ENCODE measurements at places on chromosomes 5 and 9.
A peak's percentile ranks its signal among the peaks of the same experiment; 100 is the strongest.

DNA sequence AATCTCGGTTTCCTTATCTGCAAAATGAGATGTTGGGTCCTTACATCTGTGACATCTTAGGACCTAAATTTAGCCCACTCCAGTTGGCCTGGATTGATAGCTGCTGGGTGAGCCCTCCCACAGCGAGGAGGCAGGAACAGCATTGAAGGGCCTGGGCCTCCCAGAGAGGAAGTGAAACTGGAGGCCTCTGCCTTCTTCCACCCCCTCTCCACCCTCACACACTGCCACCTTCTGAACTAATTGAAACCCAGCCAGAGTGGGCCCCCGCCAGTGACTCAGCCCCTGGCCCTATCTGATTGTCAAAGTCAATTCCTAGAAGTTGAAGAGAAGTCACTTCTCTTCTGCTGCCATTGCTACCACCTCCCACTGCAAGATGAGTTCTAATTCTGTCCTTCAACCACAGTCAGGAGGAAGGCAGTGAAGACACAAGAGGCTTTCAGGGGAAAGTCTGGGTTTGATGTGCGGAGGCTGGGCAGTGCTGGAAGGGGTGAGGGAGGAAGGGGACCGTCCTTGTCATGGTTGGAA is 55.2 kb upstream of the NEK6 start:
- peak; percentile 39 for DNase-seq

GRCh38 chr5:64628901-64629300 is 61.4 kb upstream of the SHISAL2B start:
- no peak for DNase-seq

GRCh38 chr5:160442824-160443431 is 21.3 kb downstream of the PTTG1 start:
- no peak for DNase-seq

DNA sequence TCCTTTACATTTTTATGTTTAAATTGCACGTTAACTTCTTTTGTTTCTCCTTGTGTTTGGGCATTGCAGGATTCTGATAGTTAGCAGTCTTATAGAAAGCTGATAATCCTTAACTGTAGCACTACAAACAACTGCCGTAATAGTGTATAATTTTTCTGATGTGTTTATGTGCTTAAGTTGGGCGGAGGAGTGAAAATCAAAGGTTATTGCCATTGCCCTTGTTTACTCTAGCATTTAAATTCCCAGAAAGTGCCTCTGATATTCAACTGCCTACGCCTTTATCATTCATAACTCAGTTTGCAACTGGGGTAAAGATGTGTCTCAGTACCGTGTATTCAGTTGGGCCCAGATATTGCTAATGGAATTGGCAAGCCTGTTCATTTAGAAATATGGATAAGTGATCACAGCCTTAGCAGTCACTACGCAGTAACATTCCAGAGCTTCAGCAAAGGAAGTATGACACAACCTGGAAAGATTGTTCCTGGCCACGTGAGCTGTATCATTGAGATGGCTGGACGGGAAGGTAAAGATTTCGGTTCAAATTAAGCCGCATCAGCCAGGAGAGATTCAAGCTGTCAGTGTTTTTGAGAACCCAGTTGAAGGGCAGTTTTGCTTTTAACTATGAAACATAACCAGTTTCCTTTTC is 28.1 kb upstream of the LRRTM2 start:
- DNase-seq: no peak

- DNase-seq: no peak
These were observed 860.9 kb downstream of the TAF11L14 start for GRCh38 chr5:18495157-18495556.

DNA sequence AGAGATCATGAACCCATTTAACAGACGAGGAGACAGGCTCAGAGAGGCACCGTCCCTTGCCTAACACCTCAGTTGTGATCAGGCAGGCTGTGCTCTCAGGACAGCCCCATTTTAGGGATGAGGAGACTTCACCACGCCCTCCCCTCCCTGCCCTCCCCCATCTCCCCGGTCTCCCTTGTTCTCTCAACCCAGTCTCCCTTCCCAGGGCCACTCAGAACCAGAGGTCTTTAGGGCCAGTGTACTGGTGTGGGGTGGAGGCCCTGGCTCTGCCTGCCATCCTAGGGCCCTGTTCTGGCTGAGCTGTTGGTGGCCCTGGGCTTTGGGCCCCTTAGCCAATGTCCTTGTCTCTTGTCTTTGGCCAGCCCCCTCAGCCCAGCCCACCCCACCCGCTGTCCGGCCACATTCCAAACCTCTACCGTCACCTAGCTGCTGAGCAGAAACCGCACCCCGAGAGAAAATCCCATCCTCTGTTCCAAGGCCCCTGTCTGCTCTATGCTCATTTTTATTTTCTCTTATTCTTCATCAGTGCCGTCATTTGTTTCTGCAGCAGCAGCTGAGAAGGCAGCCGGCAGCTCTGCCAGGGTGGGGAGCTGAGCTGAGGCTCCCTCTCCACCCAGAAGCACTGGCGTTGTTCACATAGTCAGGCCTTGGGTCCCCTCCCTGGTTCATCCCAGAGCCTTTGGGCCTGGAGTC is 33.9 kb downstream of the OLFML2A start:
- DNase-seq: no peak

GRCh38 chr9:122991370-122991830 is 42.1 kb upstream of the GPR21 start:
- DNase-seq: peak; percentile 45

DNA sequence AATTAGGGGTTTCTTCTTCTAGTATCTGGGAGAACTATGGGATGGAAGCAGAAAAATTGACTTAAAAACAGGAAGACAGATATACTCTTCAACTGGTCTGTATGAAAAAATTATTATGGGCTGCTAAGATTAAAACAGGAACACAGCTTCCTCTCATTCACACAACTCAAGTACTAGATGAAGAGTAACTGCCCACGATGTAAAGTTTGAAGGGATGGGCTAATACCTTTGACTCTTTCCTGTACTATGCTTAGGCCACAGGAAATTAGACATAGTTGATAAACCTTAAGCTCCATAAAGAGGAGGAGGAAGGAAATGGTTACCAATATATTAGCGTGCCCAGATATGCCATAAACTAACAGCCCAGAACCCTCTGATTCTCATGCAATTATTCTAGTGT is 88.6 kb downstream of the ANKRD31 start:
- DNase-seq: no peak

GRCh38 chr9:112044186-112044585 is 130.9 kb downstream of the SUSD1 start:
- DNase-seq: no peak

GRCh38 chr5:149260761-149261160 is 10.9 kb upstream of the AFAP1L1 start:
- DNase-seq: no peak

DNA sequence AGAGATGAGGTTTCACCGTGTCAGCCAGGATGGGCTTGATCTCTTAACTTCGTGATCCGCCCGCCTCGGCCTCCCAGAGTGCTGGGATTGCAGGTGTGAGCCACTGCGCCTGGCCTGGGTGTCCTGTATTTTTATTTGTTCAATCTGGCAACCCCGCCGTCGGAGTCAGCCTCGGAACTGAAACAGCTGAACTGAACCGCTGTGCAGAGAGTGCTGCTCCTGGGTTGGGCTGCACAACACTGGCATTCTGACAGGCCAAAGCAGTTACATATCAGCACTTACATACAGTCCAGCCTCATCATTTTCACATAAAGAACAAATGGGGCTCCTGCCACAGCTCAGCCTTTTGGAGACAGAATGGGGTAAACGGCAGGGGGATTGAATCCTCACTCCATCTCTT is 185.6 kb downstream of the C9orf50 start:
- no peak for DNase-seq

DNA sequence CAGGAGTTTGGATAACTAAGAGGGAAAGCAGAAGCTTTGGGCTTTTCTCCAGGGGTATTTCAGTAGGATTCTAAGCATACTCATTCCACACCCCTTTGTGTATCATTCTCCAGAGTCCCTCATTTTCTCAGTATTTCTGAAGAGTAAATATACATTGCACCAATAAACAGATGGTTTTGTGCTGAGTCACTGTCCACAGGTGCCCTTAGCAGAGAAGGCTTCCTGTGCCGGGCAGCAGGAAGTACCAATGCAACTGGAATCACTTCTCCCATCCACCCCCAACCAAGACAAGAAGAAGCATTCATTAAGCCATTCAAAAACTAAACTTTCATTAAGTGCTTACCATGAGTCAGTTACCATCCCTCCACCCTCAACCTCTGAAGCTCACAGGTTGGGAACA is 3.6 kb upstream of the CCNJL start:
- no peak for DNase-seq

DNA sequence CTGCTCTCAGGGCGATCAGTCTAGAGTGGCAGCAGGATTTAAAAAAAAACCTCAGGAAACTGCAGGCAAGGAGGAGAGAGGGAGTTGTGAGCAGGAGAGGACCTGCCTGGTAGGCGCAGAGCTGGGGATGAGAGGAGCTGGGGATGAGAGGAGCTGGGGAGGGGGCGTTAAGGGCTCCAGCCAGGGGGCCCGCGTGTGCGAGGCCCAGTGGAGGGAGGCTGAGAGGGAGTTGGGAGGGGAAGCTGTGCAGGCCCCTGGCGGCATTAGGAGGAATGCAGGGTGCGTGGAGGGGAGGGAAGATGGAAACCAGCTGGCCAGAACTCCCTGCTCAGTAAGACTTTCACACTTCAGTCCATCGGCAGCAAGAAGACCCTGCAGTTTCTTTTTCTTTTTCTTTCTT is 45.2 kb upstream of the HMCN2 start:
- no peak for DNase-seq

DNA sequence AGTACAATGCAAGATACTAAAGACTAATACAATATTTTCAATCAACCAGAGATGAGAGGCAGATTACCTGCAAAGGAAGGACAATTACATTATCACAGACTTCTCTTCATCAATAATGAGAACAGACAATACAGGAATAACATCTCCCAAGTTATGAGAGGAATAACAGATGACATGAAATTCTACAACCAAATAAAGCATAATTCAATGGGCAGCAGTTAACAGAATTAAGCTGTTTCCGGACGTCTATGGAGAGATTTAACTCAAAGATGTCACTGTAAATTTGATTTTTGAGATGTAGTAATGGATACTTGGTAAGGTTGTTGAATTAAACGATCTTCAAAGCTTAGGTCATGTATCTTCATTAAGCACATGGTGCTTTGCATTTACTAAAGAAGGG is 19.8 kb upstream of the PARP8 start:
- DNase-seq: no peak

GRCh38 chr5:141657404-141657803 is 6.2 kb upstream of the FCHSD1 start:
- no peak for DNase-seq

DNA sequence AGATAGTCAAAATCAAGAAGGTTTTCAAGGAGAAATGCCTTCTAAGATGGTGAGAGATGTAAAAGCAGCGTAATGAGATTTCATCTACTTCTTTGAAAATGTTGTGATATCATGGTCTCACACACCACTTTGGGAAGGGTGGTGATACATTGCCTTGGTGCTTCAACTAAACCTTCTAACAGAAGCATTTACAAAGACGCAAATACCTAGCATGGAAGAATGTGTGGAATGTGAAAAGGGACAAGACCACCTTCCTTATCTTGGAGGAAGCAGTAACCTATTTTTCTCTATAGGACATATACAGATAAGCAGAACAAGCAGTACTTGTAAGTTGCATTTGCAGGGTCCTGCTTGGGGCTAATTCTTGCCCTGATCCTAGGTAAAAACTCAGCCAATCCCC is 38.8 kb downstream of the PCA3 start:
- DNase-seq: no peak

GRCh38 chr9:99093492-99093791 is 11.5 kb upstream of the TGFBR1 start:
- DNase-seq: no peak

DNA sequence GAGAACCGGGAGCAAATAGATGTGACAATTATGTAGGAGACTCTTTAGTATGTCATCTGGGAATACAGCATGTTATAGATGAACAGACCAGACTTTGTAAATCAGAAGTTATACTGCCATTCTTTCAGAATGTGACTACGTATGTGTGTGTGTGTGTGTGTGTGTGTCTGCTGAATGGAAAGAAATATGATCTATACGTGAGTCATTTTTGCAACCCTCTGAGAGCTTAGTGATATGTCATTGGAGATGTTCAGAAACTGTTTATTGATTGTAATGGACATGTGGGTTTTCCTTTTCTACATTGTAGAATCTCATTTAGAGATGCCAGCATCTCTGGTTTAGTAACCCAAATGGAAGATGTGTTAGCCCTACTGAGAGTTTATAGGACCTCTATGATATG is 731.5 kb downstream of the TLE1 start:
- DNase-seq: no peak

- no peak for DNase-seq
These were observed 143.8 kb upstream of the CCDC152 start for GRCh38 chr5:42612750-42613366.

GRCh38 chr9:109771796-109772531 is 8.0 kb upstream of the PALM2AKAP2 start:
- no peak for DNase-seq

DNA sequence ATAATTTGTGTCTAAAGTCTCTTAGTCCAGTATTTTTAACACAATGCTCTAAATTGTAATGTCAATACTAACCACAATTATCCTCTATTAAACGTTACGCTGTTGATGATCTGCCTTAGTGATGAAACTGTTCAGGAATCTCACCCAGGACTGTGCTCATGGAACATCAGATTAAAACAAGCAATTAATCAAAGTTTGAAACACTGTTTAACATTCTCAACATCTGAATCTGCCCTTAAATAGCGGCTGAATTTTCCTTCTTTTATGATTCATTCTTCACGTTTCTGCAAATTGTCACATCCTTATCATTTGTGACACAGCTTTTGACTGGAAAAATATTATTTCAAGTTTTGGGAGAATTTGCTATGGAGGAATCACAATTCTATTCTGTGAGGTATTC is 113.8 kb downstream of the MARCHF11 start:
- no peak for DNase-seq

- DNase-seq: no peak
These were observed 292.8 kb downstream of the ARHGEF28 start for GRCh38 chr5:73918791-73919221.

GRCh38 chr5:604391-604831 is 7.7 kb upstream of the CEP72 start:
- no peak for DNase-seq

DNA sequence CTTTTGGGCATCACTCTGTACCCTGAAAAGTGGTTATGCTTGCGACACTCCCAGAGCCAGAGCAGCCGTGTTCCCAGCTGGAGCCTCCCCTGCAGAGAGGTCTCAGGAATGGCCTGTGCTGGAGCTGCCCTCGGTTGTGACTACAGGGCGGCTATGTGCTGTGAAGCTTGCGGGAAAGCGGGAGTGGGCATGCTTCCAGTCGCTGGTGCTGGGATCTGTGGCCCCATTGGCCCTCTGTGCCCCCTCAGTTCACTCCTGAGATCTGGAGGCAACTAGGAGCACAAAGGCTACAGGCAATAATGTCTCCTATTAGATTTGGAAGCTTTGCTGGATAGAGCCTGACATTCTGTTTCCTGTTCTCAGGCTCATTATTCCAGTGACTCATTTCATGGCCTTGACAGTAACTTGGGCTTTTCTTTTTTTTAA is 56.9 kb downstream of the GPR107 start:
- no peak for DNase-seq
